ENCODE measurements at places on chromosomes 7 and 10.

- DNase-seq = no peak
Measured at GRCh38 chr10:75356484-75356883, 45.1 kb downstream of the ZNF503 start.

- no peak for DNase-seq
Measured at GRCh38 chr10:64261092-64261491, 739.9 kb downstream of the REEP3 start.

- no peak for DNase-seq
Measured at GRCh38 chr10:37960591-37961137, 15.8 kb downstream of the ZNF25 start.

- DNase-seq = no peak
Measured at GRCh38 chr10:59606551-59606961, 103.1 kb downstream of the SLC16A9 start.

- no peak for DNase-seq
Measured at GRCh38 chr10:86107131-86107530, 259.5 kb downstream of the GRID1 start.

DNA sequence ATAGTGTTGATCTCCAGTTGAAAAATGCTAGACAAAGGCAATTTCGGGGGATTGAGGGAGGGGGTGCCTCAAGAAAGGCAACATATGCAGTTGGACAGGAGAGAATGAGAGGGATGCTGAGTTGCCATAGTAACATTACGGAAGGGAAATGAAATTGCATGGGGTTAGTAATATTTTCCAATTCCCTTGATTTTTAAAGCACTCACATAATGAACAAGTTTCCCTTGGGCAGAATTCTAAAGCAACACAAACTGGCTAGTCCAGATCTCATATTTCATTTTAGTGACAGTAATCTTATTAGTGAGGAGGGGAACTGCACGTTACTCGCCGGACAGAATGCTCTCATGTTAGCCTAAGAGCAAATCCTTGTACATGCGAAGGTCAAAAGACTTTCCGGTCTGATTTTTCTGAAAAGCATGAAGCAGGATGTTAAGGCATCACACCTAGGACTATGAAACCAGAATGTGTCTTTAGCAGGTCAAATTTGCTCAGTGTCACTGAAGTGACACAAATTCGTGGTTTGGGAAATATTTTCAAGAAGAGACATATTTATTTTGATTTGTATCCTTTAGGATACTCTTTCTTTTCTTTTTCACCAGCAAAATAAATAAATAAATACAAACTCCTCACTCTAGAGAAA lies 165.5 kb downstream of the ANK3 start:
- DNase-seq = no peak

DNA sequence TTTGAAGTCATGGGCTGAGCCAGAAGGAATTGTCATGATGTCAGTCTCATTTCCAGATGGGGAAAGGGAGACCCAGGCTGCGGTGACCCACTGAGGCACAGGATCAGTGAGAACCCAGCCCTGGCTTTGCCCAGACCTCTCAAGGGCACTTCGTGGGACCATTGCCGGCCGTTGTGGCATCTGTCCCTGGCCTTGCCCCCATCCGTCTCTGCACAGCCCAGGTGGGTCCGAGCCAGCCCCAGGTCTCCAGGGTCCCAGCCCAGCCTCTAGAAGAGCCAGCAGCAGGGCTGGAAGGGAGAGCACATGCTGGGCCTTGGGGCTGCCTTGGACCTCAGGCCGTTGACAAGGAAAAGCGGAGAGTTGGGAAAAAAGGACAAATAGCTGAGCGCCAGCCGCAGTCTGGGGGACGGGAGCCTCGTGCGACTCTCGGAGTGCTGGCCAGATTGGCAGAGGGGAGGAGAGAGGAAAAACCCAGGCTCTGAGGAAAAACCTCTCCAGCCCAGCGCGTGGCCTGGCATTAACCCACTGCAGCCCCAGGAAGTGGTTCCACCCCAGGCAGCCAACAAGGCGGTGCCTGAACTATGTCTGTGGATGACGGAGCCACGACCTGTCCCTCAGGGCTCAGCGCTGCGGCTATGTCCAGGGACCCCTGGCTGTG lies 30.2 kb downstream of the GRIFIN start:
- DNase-seq = no peak

- no peak for DNase-seq
Measured at GRCh38 chr10:91955114-91955513, 31.5 kb downstream of the BTAF1 start.

DNA sequence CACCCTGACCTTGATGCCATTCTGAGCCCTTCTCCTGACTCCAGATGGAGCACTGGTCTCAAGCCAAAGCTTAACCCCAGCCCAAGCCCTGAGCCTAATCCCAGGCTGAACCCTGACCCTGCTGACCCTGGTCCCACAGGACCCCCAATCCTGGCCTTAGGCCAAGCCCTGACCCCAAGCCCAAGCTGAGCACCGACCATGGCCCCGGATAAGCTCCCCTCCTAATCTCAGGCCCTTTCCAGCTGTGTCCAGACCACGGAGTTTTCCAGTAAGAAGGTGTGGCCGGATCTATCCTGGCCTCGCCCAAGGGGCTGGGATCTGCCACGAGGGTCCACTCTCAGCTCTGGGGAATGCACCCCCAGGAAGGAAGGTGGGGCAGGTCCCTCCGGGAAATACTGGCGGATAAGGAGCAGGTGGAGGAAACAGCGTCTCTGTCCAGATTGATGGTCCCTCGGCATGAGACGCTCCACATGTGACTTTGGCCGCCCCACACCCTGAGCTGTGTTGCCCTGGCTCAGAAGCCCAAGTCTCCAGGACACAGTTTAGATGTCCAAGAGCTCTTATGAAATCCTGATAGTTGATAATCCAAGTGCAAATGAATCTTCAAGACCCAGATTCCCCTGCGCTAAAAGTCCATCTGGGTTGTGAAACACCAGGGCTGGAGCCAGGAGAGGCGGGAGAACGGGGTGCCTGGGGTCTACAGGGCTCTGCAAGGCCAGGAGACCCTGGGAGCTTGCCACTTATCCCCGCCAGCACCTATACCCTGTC lies 10.4 kb downstream of the ELN start:
- DNase-seq = no peak

GRCh38 chr7:97104719-97105238 lies 12.7 kb upstream of the SDHAF3 start:
- DNase-seq = peak; percentile 20

GRCh38 chr7:134787064-134787463 lies 7.6 kb downstream of the CALD1 start:
- no peak for DNase-seq

GRCh38 chr10:103155471-103156085 lies 37.5 kb downstream of the NT5C2 start:
- DNase-seq = no peak

DNA sequence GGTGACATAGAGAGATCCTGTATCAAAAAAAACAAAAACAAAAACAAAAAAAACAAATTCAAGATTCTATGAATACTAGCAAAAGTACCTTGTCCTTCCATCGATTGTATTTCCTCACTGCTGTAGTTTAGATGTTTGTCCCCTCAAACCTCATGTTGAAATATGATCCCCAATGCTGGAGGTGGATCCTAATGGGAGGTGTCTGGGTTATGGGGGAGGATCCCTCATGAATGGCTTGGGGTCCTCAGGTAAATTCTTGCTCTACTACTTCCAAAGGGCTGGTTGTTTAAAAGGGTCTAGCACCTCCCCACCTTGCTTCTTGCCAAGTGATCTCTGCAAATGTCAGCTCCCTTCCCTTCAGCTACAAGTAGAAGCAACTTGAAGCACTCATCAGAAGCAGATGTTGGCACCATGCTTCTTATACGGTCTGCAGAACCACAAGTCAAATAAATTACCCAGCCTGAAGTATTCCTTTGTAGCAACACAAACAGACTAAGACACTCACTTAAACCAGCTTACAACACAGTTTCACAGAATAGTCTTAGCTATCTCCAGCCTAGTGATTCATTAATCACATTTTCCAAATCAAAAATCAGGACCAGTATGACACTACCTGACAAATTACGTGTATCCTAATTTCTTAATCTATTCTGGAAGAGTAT lies 20.7 kb downstream of the ABI1 start:
- no peak for DNase-seq

DNA sequence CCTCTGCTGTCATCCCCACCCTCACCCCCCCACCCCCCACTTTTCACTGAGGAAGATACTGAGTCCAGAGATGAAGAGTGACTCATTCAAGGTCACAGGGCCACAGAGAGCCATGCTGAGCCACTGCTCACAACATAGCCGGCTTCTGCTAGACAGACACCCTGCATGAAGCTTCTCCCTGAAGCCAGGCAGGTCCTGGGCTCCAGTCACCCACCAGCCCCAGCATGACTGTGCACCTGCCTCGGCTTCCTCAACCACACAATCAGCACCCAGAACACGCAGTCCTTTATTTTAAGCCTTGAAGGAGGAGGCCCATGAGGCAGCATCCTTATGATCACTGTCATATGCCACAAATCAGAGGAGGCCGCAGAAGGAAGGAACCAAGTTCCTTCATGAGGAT lies 19.2 kb upstream of the PRKAG2 start:
- no peak for DNase-seq

DNA sequence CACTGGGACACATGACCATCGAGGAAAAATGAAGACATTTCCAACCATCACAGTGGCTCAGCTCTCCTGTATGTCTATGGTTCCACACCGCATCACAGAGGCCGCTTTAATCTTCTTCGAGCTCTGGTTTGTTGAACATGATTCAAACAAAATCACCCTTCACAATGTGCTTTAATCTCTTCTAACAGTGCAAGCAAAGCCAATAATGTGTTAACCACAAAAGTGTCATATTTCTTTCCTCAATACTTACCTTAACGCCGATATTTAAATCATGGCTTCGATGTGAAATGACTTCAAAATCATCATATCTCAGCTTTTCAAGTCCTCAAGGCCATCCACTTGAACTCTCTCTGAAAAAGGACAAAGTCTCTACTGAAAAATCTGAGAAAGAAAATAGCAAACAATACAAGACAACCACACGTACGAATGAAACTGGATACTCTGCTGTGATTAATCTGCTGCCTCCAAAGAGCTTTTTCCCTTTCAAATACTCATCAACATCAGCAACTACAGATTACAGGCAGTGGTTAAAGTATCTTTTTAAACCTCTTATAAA lies 23.0 kb upstream of the SVIL start:
- no peak for DNase-seq

DNA sequence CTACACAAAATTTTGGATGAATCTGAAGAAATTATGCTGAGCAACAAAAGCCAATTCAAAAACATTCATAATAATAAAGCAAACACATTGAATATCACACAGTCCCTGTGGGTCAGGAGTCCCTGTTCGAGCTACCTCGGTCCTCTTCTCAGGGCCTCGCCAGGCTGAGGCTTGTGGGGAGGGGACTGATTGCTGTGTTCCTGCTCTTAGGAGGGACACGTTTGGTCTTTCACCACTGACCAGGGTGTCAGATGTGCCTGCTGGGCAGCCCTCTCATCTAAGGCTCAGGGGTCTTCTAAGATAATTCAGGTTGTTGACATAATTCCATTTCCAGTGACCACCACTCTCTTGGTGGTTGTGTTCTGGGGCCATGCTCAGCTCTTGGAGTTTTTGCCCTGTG lies 233.8 kb upstream of the PPP2R2D start:
- no peak for DNase-seq

- no peak for DNase-seq
Measured at GRCh38 chr7:145957160-145957890, 159.3 kb upstream of the CNTNAP2 start.

DNA sequence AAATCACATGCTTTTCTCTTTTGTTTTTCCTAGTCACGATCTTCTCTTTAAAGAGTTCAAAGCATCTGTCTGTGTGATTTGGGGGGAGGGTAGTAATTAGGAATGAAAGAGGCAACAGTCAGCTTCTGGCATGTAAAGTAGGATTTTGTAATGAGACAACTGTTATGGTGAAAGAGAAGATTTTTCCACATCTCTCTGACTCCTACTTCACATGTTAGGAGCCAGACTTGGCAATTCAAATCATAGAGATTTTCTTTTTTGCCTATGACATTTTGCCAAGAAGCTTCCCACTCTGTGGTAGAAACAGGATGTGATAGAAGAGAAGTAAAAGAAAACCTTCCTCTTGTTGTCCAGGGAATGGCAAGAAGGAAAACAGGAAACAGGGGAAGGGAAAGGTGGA lies 38.3 kb upstream of the KLHL7 start:
- no peak for DNase-seq

DNA sequence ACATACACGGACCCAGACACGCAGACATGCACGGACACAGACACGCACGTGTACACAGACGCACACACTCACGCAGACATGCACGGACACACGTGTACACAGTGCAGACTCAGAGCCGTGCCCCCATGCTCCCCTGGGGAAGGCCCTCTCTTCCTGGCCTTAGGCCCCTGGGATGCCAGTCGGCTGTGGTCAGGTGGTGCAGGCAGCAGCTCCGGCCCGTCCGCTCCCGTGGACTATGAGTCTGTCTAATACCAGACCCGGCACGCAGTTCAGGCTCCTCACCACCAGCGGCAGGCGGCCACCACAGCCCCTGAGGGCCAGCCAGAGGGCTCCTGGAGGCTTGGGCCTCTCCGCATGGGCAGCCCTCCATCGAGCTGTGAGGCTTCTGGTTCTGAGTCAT lies 52.0 kb upstream of the NKX6-2 start:
- DNase-seq = no peak

- no peak for DNase-seq
Measured at GRCh38 chr7:85638394-85638793, 451.5 kb upstream of the SEMA3D start.

DNA sequence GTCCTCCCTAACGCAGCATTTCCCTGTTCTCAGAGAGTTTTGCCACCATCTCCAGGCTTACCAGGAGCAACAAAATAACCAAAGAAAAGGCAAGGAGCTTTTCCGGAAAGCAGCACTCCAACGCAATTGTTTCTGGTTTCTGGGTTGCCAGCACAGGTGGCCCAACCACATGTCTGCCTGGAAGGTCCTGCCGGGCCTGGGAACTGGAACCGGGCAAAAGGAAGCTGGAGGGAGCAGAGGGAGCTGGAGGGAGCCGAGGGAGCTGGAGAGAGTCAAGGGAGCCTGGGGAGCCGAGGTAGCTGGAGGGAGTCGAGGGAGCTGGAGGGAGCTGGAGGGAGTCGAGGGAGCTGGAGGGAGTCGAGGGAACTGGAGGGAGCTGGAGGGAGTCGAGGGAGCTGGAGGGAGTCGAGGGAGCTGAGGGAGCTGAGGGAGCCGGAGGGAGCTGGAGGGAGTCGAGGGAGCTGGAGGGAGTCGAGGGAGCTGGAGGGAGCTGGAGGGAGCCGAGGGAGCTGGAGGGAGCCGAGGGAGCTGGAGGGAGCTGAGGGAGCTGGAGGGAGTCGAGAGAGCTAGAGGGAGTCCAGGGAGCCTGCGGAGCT lies 54.6 kb downstream of the STK32C start:
- no peak for DNase-seq

DNA sequence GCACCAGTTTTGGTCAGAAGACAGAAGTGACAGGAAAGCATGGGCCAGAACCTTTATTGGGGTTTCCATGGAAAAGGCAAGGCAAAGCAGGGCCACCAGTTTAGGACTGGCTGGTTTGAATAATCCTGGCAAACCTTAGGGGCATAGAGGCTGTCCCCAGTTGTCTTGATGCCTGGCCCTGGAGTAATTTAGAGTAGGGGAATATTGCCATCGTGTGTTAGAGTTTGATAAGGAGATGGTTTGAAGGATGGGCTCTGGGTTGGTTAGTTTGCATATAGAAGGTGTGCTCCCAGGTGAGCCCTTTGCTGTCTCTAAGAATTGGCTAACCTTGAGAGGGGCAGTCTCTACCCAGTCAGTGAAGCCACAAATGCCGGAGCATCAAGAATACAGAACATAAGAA lies 79.6 kb downstream of the ZNF777 start:
- no peak for DNase-seq

GRCh38 chr7:96021568-96021967 lies 249.2 kb downstream of the DYNC1I1 start:
- DNase-seq = no peak

GRCh38 chr7:46126675-46127300 lies 205.7 kb upstream of the IGFBP3 start:
- no peak for DNase-seq

GRCh38 chr10:84818961-84819360 lies 490.6 kb downstream of the CCSER2 start:
- no peak for DNase-seq

Measured in HTR-8/SVneo (cell line).